ENCODE measurements at places on chromosomes 16 and 17.

- DNase-seq = no peak
Observed at GRCh38 chr17:36124879-36125824, 21.5 kb downstream of the CCL4 start.

GRCh38 chr17:34249478-34249877 lies 5.6 kb upstream of the CCL2 start:
- DNase-seq = no peak

DNA sequence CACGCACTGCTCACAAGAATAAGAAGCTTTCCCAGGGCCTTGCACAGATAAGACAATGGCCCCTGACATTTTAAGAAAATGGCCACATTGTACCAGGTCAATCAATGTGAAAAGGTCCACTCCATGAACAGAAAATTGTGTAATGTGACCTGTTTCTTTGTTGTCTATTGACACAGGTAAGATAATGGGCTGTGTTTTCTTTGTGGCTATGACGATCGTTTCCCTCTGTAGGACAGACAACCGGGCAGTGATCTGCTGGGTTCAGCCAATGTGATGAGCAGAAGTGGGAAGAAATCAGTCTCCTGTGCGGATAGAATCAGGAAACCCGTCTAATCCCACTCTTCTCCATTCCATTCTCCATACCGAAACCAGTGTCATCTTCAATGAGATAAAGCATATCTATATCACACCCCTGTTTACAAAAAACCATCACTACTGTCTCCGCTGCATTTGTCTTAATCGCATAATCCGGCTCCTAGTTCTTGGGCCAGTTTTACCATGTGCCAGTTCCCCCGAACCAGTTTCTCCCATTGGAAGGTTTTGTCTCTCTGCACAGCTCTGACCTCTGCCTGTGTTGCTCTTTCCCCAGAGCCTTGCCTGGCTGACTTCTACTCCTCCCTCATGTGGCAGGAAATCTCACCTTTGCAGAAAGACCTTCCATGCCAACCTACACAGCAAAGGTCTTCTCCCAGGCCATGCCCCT lies 66.9 kb upstream of the ATF7IP2 start:
- DNase-seq = no peak

GRCh38 chr17:65219707-65220106 lies 82.5 kb downstream of the RGS9 start:
- no peak for DNase-seq

GRCh38 chr17:4944163-4944553 lies 4.1 kb downstream of the RNF167 start:
- no peak for DNase-seq

DNA sequence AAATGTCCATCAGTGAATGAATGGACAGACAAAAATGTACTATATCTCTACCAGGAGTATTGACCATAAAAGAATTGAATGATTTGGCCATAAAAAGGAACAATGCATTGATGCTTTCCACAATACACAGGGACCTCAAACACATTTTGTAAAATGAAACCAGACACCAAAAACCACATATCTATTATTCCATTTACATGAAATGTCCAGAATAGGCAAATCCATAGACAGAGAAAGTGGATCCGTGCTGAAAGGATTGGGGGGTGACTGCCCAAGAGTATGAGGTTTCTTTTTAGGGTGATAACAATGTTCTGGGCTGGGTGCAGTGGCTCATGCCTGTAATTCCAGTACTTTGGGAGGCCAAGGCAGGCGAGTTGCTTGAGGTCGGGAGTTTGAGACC lies 6.9 kb upstream of the LITAF start:
- DNase-seq = no peak

DNA sequence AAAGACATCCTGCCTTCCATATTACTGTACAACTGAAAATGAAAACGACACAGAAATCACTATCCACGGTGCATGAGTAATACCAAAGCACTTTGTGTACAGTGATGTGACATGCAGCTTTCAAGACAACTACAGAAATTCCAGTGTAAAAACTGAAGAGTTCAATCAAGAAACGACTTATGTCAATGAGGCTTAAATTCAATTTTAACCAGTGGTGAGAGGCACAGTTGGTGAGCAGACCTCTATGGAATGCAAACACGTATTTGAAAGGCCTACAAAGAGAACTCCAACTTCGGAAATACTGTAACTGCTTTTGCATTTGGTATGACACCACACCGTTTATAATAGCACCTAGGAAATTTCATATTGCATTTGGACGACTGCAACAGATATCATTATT lies 87.6 kb downstream of the USP31 start:
- DNase-seq = no peak
